ENCODE measurements at places on chromosomes 2 and 18. TPM values are rescaled to one million over a fixed set of nuclear protein-coding genes. Genes with fewer than 3 reads are reported as not detected.

DSG1 gene
- not detected for polyA plus RNA-seq

DNA sequence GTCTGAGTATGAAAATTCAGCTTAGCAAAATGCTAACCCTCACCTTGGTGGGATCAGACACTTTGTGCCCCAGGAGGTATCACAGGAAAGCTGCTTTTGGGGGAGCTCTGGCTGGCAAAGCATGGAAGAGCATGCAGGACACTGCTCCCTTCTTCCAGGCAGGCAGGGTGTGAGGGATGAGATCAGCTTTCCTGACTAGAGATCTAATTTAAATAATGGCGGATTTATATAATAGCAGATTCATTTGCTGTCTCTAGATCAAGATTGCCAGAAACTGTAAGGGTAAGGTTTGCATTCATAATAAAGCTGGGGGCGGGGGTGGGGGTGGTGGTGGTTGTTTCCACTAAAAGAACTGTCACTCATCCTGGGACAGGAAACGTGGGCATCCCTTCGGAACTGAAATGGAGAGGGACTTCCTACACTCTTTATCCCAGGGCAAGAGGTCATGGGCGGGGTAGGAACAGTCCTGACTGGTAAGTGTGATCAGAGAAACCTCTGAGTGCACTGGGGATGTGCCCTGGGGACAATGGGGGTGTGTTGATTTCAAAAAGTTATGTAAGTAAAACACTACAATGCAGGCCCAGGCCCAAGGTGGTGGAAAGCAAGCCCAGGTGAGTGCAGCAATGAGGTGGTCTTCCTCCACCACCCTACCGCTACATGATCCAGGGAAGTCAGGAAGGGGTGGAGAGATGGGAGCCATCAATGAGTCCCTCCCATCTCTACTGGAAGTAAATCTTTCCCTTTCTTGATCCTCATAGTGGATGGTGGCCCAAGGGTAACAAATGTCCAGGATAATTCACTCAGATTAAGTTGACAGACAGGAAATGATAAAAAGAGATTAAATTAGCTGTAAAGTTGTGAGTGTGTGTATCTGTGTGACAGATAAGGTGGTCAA, 171.4 kb upstream of the SERPINE2 start:
- DNase-seq = no peak

DNA sequence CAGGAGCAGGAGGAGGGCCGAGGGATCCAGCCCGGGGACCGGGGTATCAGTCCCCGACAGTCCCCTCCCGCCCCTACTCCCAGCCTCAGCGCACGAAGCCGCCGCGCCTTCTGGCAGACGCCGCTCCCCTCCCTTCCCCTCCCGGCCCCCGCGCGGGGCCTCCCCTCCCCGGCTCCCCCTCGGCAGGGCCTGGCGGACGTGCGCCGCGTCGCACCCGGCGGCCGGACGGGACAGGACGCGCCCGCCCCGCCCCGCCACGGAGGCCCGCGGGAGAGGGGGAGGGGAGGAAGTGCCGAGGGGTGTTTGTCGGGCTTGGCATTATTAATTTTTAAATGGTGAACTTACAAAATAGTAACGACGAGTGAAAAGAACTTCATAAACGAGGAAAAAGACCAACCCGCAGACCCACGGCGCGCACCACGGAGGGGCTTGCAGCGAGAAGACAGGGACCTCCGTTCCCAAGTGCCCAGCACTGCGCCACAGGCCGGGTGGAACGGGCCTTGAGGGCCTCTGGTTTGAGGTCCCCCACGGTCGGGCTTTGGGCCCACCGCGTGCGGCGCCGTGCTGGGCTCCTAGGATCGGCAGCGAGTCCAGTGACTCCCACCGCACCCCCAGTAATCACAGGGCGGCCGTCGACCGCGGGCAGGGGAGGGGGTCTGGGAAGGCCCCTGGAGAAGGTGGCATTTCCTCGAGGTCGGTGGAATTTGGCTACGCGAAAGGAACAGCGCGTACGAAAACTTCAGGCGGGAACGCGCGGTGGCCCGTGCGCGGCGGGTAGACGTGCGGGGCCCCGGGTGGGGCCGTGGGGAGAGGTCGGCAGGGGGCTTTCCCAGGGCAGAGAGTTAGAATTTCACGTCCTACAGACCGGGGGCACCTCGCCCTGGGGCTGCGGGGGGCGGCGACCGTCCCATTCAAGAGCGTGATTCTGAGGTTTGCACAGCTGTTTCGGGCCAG, 954 bp upstream of the CTDSP1 start:
- DNase-seq = no peak

GRCh38 chr2:45813003-45813941, 161.8 kb downstream of the PRKCE start:
- DNase-seq = no peak

MERTK gene
- 4.0 TPM for polyA plus RNA-seq

DNA sequence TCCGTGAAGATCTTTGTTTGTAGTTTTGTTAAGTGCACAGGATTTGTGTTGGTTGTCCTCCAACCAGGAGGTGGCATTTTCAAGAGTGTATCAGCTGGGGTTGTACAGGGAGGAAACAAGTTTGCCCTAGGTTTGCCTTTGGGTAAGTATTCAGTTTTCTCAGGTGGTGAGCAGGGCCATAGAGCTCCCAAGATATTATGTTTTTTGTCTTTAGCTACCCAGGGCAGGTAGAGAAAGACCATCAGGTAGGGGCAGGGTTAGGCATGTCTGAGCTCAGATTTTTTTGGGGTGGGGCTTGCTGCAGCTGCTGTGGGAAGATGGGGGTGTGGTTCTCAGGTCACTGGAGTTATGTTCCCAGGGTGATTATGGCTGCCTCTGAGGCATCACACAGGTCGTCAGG, 191.6 kb downstream of the DCDC2C start:
- no peak for DNase-seq

SLC23A3 gene
- 1.3 TPM for polyA plus RNA-seq

DNA sequence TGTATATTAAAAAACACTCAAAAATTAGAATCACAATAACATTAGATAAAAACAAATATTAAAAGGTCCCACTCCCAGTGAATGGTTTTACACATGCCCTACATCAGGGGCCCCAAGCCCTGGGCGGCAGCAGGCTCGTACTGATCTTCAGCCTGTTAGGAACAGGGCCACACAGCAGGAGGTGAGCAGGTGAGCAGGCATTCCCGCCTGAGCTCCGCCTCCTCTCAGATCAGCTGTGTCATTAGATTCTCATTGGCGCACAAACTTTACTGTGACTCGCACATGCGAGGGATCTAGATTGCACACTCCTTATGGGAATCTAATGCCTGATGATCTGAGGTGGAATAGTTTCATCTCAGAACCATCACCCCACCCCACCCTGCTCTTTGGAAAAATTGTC, 74.2 kb downstream of the MBD2 start:
- no peak for DNase-seq

DNA sequence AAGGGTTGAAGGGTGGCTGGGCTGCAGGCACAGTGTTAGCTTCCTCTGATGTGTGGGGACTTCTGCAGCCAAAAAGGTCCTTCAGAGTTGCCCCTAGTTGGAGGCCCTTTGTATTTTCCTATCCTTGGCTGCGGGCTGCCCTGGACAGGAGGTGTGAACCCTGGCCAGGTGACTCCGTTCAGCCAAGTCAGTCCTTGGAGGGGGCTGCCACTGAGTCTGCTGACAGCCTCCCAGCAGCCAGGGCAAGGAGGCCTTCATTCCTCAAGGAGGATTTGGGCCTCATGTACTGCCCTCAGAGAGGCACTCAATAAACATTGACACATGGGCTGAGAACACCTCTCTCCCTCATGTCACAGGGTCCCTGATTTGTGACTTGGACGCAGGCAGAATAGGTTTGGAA, 62.4 kb downstream of the MAPK4 start:
- DNase-seq = no peak

GRCh38 chr18:43559507-43559906, 282.2 kb upstream of the SYT4 start:
- no peak for DNase-seq

GRCh38 chr2:96637385-96638143, 548 bp downstream of the KANSL3 start:
- DNase-seq = peak; percentile 51

- DNase-seq = no peak
Observed at GRCh38 chr2:139217641-139218040, 437.5 kb upstream of the NXPH2 start.

RNF152 gene
- polyA plus RNA-seq = 5.2 TPM

C2orf80 gene
- polyA plus RNA-seq = not detected

ZNF514 gene
- 21.0 TPM for polyA plus RNA-seq

DNA sequence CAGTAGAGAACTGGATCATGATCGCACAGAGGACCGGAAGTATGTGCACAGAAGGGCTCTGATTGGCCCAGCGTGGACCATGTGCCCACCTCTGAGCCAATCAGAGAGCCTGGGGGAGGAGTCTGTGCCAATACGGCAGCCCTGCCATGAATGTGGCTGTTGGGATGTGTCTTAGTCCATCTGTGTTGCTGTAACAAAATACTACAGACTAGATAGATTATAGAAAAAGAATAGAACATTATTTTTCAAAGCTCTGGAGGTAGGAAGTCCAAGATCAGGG, 132.0 kb downstream of the NDUFA10 start:
- no peak for DNase-seq

RFX8 gene
- polyA plus RNA-seq = 2.1 TPM

- DNase-seq = no peak
Observed at GRCh38 chr2:46800218-46800617, 115.4 kb downstream of the MCFD2 start.
